H1 (cell line): ENCODE measurements at places on chromosomes 11 and 22. TPM values are rescaled to one million over a fixed set of nuclear protein-coding genes. Genes with fewer than 3 reads are reported as not detected.
A peak's percentile ranks its signal among the peaks of the same experiment; 100 is the strongest.

MS4A6E gene
- total RNA-seq, result not detected in 2 replicates

NTM gene
- total RNA-seq, result 20.0 and 23.4 TPM in 2 replicates

GRCh38 chr11:28537822-28538221, 429.6 kb downstream of the METTL15 start:
- DNase-seq, result no peak

UCP3 gene
- total RNA-seq, result 0.92 and 1.3 TPM in 2 replicates

DNA sequence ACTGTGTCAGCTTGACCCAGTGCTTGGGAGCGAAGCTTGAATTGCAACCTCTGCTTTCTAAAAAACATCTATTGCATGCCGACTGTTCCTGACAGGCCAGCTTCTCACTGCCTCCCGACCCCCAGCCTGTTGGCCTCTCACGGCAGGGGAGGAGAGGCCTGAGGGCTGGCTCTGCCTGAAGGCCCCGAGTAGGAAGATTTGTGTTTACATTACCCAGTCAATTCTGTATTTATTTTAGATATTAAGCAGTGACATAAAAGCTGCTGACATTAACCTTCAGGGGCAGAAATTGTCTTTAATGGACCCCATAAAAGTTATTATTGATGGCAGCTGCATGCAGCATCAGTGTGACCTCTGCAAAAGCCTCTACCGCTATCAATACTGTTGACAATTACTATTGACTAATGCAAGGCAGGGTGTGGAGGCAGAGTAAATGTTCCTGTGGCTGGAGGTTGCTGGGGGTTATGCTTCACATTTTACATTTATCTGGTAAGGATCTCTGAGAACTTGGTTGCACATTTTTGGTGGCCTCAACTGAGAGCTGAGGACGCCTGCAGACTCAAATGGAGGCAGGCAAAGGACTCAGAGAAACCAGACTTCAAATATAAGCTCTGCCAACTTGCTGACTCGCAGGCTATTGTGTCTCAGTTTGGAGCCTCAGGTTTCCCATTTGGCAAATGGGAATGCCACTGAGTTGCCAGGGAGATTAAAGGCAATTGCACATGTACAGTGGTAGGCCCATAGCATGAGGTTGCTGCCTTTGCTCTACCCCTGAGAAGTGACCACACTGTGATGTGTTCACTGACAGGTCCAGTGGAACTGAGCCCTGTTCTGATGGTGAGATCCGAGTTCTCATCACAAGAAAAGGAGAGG, 380.5 kb downstream of the TENM4 start:
- no peak for DNase-seq

KRTAP5-10 gene
- total RNA-seq, result not detected in 2 replicates

SPI1 gene
- total RNA-seq, result not detected in 2 replicates

GRCh38 chr11:67465189-67465510, 3.9 kb downstream of the TMEM134 start:
- no peak for DNase-seq

OR5B2 gene
- total RNA-seq, result not detected in 2 replicates

GRCh38 chr22:30266445-30267381, at the start of gene OSM:
Gene OSM (minus strand): TSS chr22:30266851. CDS start chr22:30266799, 52 bp downstream.
- DNase-seq, result no peak

GRCh38 chr11:59283825-59284772, 71.4 kb upstream of the MPEG1 start:
- no peak for DNase-seq

DNA sequence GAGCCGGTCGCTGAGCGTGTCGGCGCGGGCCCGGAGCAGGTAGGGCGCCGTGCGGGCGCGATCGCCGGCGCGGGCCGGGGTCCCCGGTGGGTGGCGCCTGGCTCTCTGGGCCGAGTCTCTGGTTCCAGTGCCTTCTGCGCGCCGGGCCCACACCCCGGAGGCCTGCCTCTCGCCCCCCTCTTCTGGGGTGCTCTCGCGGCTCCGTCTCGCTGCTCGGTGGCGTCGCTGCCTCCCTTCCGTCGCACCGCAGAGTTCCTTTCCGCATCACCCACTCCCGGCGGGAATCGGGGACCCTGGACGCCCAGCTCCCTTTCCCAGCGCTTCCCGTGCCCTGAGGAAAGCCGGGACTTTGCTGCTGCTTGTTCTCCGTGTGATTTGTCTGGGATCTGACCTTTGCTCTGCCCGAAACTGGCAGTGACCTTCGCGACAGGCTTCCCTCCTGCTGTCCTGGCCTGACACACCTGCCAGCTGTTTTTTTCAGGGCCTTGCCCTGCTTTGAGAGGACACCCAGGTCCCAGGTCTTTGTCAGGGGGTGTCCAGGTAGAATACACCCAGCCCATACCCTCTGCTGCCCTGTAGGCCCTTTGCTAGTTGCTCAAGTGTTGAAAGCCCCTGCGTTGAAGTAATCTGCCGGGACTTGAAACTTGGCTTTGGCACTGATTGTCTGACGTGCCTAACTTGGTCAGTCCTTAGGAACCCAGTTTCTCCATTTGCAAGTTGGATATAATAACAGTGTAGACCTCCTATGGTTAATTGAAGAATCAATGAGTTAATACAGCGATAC, 711 bp downstream of the FDX1 start:
- no peak for DNase-seq

GRCh38 chr22:29979777-29980321, 96.9 kb downstream of the MTMR3 start:
- no peak for DNase-seq

DRG1 gene
- 70.8 and 81.9 TPM in 2 replicates for total RNA-seq

DNA sequence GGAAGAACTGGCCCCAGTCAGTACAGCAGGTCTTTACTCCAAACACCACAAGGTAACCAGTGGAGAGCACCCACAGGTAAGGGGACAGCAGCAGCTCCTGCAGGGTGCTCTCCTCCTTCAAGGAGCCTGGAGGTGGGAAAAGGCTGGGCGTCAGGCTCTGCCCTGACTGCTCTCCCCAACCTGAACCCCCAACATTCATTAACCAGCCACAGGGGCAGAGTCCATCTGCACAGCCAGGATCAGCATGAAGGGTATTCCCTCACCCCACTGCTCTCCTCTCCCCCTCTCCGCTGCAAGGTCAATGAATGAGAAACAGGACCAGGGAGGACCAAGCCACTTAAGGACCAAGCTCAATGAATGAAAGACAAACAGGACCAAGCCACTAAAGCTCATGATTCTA, 3.7 kb downstream of the SLC37A4 start:
- no peak for DNase-seq

GRCh38 chr11:15888556-15889345, 467.6 kb downstream of the SOX6 start:
- DNase-seq, result no peak

DNA sequence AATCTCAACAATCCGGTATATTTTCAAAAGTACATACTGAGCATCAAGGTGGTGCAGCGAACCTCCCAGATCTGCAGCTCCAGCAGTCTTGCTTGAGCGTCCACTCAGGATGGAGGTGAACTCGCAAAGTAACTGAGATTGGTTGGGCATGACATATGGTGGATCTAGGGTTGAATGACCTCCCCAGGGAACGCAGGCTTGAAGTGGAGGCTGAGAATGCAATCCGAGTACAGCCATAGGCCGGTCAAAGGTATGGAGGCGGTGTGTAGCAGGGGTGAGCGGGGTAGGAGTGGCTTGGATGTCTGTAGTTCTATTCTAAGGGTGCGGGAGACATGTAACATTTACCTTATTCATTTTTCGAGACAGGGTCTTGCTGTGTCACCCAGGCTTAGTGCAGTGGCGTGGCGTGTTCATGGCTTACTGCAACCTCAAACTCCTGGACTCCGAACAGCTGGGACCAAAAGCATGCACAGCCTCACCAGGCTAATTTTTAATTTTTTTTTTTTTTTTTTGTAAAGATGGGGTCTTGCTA, 631 bp upstream of the C22orf39 start:
- no peak for DNase-seq

- DNase-seq, result no peak
Measured at GRCh38 chr11:70695086-70695960, 297.0 kb downstream of the CTTN start.

RAB36 gene
- total RNA-seq, result 1.0 and 1.1 TPM in 2 replicates

- DNase-seq, result no peak
Measured at GRCh38 chr11:68828957-68829356, 12.8 kb downstream of the CPT1A start.

GRCh38 chr11:26199331-26200095, 132.4 kb upstream of the ANO3 start:
- no peak for DNase-seq

KDM4E gene
- not detected in 2 replicates for total RNA-seq

DNA sequence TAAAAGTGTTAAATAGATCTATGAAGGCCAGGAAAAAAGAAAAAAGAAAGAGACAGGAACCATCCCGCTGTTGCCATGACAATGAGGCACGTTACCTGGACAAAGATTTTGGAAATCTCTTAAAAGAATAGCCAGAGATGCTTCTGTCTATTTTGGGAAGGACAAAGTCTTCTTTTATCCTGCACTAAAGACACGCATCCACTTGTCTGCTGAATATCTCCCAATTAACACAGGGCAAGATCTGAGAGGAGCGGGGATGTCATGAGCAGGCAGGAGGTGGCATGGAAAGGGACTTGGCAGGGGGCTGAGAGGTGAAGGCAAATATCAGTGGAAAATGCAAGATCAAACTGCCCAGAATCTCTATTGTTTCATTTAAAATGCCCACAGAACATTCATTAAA, 153.8 kb upstream of the BLID start:
- no peak for DNase-seq

DNA sequence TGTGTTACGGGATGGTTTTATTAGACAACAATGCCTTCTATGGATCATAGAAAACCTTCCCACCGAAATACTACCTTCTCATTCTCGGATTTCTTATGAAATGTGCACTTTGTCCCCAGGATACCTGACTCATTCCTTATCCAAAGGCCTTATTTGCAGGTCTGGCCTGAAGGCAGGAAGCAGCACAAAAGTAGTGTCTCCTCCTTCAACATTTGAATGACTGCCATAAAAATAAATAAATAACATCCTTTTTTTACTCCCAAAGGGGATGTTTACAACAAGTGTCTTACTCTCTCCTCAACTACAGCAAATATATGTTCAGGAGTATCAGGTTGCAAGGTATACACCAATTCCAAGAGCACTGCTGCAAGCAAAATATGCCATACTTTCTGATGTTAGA, 41.6 kb upstream of the PAK1 start:
- no peak for DNase-seq

- no peak for DNase-seq
Measured at GRCh38 chr22:43088627-43088983, 586 bp downstream of the TTLL1 start.

- peak; percentile 65 for DNase-seq
Measured at GRCh38 chr11:45146072-45147016, at the start of gene PRDM11. Gene PRDM11 (plus strand): TSS chr11:45146639. CDS start chr11:45181767, 35,128 bp downstream.

- DNase-seq, result peak; percentile 95
Measured at GRCh38 chr22:37538590-37539357, 19.6 kb upstream of the CARD10 start.

DNA sequence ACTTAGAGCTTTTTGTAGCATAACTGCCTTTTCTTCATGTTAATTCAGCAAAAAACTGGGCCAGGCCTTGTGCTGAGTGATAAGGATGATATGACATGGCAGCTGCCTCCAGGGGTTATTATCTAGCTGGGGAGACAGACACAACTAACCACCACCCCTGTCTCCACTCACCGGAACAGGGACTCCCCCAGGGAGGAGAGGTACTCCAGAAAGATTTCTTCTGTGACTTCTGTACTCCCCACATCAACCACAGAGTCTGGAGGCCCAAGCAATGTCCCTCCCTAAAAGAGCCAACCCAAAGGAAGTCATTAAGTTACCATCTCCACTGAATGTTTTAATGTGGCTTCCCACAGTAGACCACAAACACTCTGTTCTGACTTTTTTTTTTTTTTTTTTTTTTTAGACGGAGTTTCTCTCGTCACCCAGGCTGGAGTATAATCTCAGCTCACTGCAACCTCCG, 14.3 kb upstream of the PMM1 start:
- no peak for DNase-seq

PATE2 gene
- total RNA-seq, result not detected in 2 replicates

DNA sequence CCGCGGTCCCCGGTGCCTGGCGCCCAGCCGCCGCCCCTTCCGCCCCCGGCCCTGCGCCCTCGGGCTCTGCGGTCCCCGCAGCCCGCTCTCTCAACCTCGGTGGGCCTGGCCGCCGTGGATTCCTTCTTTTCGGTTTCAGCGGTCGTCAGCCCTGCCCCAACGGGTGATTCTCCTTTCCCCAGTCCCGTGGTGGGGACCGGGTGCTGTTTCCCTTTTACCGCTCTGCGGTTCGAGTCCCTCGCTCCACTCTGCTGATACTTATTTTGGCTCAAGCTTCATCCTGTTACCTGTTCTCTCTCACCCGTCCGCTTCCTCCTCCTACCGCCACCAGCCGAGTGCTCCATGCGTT, 494 bp downstream of the ZDHHC5 start:
- DNase-seq, result no peak

KDELR3 gene
- total RNA-seq, result 7.8 and 7.9 TPM in 2 replicates

DNA sequence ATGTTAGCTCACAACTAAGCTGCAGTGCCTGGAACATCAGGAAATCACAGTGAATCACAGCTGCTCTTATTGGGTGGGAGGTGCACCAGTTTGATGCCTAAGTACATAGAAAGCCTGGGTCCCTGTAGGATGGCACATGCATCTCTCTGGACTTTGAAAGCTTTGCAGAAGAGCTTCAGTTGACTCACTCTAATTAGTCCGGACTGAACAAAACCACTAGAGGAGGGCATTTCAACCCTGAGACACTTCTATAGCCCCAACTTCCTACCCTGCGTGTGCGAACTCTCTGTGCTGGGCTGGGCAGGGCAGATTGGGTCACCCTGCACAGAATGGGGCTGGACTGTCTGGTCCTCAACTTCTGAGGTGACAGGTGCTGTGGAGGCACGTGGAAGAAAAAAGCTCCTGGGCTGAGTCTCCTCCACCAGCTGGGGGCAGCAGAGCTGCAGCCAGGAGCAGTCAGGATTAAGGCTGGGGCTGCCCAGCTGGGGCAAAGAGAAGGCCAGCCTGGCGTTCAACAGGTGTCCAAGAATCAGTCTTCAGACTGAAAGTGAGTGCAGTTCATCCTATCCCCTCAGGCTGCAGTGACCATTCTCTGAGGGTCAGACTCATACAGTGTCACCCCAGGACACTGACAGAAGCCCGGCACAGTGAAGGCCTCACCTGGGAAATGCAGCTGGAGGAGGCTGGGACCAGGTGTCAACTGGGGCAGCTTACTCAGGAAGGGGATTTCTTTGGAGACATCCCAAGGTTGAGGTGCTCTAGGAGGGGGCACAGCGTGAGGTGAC, 22.1 kb downstream of the GGTLC2 start:
- no peak for DNase-seq

- DNase-seq, result no peak
Measured at GRCh38 chr22:46538814-46539160, 1.4 kb upstream of the CELSR1 start.

MPPED2 gene
- total RNA-seq, result 3.5 and 6.2 TPM in 2 replicates

NCF4 gene
- total RNA-seq, result not detected in 2 replicates
